ENCODE measurements at places on chromosomes 1 and 21.

DNA sequence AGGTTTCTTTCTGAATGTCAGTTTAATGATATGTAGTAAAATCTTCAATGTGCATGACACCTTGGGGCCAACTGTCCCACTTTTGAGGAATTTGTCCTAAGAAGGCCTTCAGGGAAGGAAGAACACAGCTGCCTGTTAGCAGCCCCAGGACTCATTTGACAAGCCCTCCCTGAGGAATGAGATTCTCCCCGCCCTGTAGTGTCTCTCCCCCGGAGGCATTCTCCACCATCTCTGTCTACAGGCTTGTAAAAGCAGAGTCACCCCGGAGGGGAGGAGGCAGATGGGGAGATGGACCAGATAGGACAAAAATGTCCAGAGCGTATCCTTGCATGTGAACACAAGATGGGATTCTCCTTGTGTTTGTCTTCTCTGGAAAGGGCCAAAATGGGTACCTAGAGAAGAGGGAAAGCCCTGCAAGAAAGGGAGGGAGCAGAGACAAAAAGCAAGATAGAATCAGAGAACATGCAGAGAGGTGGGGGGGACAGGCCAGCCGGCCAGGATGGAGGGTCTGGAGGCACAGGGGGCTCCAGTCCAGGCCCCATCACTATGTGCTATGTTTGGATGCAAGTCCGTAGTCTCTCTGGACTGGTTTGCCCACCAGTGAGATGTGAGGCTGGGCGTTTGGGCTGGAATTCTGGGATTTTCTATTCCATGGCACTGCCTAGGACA lies 12.0 kb upstream of the WNT3A start:
- no peak for DNase-seq

- no peak for DNase-seq
Measured at GRCh38 chr1:56189454-56189853, 389.9 kb downstream of the PLPP3 start.

DNA sequence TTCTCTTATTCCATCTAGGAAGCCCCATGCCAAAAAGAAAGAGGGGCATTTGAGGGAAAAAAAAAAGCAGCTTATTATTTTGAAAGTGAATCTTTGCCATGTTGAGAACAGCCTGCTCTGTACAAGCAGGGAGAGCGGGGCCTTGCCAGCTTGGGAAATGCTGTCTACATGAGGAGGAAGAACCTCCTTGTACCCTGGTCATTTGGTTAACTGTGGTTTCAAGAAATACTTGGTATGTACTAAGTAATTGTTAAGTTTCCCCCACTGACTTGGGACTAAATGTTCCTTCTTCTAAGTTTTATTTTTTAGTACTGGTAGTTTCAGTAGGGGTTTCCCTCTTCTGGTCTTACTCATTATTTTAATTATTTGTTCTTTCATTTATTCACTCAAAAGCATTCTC lies 144.1 kb upstream of the HOOK1 start:
- DNase-seq = no peak

- DNase-seq = no peak
Measured at GRCh38 chr1:39261712-39262221, 57.3 kb downstream of the MACF1 start.

GRCh38 chr1:53622531-53622930 lies 116.4 kb downstream of the GLIS1 start:
- no peak for DNase-seq

DNA sequence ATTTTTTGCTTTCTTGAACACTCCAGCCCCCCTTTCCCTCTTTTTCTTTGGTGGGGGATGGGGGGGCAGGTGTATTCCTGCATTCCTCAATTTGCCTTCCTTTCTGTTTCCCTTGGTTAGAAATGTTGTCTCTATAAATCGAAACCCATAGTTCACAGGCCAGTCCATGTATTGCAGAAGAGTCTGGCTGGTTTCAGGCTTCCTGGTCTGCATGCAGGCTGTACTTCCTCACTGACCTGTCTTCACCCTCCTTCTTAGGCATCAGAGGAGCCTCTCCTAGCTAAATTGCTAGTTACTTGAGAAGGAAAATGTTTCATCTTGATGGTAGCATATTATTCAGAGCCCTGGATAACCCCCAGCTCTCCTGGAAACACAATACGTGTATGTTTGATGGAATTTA lies 140.0 kb downstream of the SPATA46 start:
- no peak for DNase-seq

- no peak for DNase-seq
Measured at GRCh38 chr1:224564454-224565084, 51.5 kb upstream of the CNIH3 start.

DNA sequence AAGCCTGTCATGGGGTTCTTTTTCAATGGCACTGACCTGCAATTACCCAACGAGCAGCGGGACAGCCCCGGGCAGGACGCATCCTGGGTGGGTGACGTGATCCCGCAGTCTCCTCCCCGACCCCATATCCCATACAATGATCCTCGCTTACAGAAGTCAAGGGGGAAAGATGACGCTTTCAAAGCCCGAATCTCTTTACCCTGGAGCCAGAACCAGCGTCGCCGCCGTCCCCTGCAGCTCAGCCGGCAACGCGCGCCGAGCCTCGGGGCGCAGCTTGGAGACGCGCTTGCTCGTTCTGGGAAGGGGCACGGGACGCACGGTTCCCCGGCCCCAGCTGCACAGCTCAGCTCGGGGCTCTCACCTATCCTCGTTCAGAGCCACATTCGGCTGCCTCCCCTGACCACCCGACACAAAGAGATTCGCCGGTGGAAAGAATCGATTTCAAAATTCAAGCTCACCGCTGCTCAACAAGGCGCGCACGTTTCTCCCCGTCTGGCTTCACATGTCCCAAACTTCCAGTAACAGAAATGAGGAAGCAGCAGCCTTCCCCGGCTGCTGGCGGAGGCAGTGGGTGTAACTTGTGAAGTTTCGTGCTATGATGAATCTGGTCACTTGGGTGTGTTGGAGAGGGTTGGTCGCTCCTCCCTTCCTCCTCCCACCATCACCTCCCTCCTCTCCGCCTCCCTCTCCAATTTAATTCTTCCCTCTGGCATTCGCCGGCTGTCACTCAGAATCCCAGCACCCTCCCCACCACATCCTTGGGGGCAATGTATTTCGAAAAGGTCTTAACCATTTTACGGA lies at the start of gene TIAM1:
TSS of gene TIAM1 (minus strand) at position 582 of the 801 bp plus-strand sequence. CDS start 77,289 bp downstream, outside the sequence.
- DNase-seq = no peak

- DNase-seq = no peak
Measured at GRCh38 chr1:91579658-91580228, 79.1 kb downstream of the CDC7 start.

- DNase-seq = no peak
Measured at GRCh38 chr1:45929257-45929687, 125.9 kb downstream of the MAST2 start.
